ENCODE measurements at places on chromosomes 5 and 9. TPM values are rescaled to one million over a fixed set of nuclear protein-coding genes. Genes with fewer than 3 reads are reported as not detected.

GRCh38 chr9:108933231-108933717 is 650 bp downstream of the ELP1 start:
- no peak for DNase-seq

The PPIC gene
- 20.9 TPM for total RNA-seq

The CNTNAP3B gene
- total RNA-seq, result 9.9 TPM

GRCh38 chr5:97131139-97131710 is 11.2 kb downstream of the LIX1 start:
- no peak for DNase-seq

DNA sequence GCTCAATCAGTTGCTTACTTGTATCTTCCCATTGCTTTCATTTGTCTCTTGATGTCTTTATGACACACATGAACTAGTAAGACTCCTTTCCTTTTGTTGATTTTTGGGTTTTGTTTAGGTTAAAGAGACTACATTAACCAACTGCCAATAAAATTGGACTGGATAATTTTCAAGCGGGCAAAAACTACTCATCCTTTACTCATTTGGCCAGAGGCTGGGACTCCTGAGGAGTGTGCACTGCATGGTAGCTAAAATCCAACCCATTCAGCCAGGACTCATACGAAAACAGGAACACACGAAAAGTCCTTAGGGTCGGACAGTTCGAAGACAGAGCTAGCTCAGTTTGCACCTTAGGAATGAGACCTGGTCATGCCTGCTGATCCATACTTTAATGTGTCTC is 6.0 kb downstream of the SLC46A2 start:
- DNase-seq, result no peak

The PHF24 gene
- not detected for total RNA-seq

- no peak for DNase-seq
These were observed 168.9 kb upstream of the CCNH start for GRCh38 chr5:87581661-87582060.

- no peak for DNase-seq
These were observed 12.7 kb upstream of the FGF1 start for GRCh38 chr5:142698447-142699183.

- no peak for DNase-seq
These were observed 3.6 kb downstream of the RIC1 start for GRCh38 chr9:5632540-5632939.

- peak; percentile 42 for DNase-seq
These were observed 48.4 kb downstream of the PPARGC1B start for GRCh38 chr5:149778303-149779123.

GRCh38 chr9:110669433-110669832 is 842 bp downstream of the MUSK start:
- DNase-seq, result no peak

GRCh38 chr9:120402741-120403542 is 177.0 kb downstream of the CDK5RAP2 start:
- DNase-seq, result no peak

The RMRP gene
- 16,001 TPM for total RNA-seq

The AQP7 gene
- total RNA-seq, result 2.8 TPM

The OSMR gene
- total RNA-seq, result 36.7 TPM

GRCh38 chr9:135902655-135903357 is 4.5 kb downstream of the CAMSAP1 start:
- no peak for DNase-seq

- no peak for DNase-seq
These were observed 79.3 kb downstream of the STARD4 start for GRCh38 chr5:111432883-111433536.

DNA sequence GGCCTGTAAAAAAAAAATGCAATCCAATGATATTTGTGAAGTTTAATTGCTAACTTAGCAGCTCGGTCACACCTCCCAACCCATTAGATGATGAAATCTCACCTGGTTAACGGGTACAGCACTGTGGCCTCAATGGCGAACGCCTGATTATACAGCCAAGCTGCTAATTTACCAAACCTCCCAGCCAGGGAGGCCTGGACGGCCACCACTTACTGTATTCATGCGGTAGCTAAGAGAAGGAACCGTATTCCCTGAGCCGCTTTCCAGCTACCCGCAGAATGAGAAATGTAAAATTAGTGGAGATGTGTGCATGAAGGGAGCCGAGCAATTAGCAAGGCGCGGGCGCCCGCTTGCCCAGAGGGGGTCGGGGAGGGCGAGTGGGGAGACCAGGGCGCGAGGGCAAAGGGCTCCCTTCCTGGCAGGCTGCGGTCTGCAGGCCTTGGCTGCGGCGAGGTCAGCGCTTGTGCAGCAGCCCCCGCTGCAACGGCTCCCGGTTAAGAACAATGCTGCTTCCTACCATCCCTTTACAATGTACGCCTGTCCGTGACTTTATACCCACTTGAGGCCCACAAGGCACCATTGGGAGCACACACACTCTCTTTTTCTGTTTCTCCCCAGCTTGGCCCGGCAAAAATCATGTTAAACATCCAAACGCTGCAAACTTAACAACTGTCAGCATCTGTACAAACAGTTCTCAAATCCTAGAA is 70.4 kb upstream of the TBCA start:
- no peak for DNase-seq

The SYK gene
- total RNA-seq, result 2.2 TPM

DNA sequence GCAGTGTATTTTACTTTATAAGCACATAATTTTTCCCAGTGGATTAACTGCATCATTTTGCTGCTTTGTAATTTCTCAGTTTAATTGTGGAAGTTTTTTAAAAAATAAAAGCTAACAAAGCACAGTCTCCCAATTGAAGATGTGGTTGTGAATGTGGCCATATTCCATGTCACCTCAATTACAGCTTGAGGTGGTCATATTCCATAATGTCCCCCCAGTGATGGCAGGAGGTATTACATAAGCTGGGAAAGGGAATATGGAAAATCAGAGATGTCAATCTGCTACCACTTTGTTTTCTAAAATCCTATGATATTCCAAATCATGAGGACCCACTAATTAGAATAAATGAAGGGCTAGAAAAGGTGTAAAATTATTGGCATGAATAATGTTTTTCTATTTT is 1672.0 kb upstream of the CDH9 start:
- no peak for DNase-seq

DNA sequence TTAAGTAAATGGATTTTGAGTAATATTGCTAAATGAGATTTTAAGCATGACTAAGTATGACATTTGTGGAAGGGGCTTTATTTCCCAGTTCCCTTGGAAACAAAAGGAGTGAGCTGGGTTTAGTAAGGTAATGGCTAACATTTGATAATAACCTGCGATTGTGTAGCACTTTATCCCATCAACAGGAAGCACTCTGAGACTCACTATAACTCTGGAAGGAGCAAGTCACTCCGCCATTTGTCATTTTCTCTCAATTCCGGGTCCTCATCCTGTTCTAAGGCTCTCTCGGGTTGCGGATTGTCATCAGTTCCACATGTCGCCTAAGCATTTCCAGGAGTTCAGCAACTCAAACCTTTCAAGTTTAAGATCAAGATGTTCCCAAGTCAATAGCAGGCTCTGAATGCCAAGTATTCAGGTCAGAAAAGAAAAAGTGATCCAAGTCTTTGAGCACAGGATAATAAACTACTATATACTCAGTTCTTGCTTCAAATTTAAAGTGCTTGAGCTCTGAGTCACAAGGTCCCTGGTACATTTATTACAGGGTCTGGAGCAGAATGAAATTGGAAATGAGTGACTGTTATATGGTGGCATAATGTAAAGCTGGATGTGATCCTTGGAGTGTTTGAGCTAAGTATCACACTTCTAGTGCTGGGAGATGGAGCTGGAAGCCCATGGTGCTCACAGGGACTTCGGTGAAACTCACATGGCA is 39.3 kb downstream of the CAPSL start:
- no peak for DNase-seq

The LCN2 gene
- 10.8 TPM for total RNA-seq

The TRIO gene
- 558 TPM for total RNA-seq

The ANKRD34B gene
- total RNA-seq, result not detected

The PRSS3 gene
- total RNA-seq, result 13.2 TPM

The RNF183 gene
- 0.43 TPM for total RNA-seq

- DNase-seq, result no peak
These were observed 57.5 kb downstream of the PSAT1 start for GRCh38 chr9:78354324-78354973.

GRCh38 chr5:81717860-81718259 is 33.0 kb downstream of the SSBP2 start:
- no peak for DNase-seq

DNA sequence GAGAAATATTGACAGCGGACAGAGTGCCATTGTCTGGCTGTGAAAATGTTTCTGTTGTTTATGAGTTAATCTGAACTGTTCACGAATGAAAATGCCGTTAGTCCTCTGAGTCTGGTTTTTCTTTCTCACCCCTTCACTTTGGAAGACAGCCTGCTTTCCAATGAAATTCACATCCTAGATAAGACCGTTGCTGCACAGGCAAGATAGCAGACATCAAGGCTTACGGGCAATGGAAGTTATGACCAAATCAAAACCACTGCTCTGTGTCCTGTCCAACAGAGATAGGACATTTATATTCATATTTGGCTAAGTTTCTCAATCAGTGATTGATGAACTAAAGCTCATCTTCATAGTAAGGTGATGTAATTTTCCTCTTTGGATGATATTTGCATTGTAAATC is 180.0 kb upstream of the DMAC1 start:
- DNase-seq, result no peak

DNA sequence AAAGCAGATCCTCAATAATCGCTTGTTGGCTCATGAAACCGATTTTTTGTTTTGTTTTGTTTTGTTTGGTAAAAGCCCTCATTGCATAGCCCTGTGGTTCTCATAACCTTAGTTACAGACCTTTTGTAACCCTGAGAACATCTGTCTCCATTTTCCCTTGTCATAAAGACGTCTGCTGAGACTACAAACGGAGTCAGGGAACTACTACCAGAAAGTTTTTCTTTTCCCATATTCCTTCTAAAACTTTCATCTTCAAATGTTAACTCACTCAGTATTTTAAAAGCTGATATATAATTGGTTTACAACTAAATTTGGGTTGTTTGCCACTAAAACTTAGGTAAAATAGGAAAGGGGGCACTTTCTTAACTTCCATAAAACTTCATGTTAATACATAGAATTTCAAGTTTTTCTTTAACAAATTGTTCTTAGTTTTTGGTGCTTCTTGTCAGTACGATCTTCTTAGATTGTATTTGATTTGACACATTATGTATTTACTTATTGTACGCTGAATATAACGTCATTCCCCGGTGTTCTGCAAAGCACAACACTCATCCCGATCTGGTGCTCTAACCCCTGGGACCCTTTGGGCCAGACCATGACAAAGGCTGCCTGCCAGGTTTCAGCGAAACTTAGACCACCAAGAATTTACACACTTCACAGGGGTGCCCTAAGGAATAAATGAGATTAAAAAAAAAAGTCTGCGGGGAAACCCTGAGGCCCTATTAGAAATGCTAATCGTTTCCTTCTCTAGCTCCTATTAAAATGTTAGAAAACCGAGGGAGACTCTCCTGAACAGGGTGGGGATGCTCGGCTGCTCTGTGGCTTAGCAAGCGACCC is 1.1 kb upstream of the ANP32B start:
- DNase-seq, result no peak

Measured in stomach (tissue), 19 donors.